Glutamatergic neuron (in vitro differentiated cells): ENCODE measurements at places on chromosomes 11 and 22. TPM values are rescaled to one million over a fixed set of nuclear protein-coding genes. Genes with fewer than 3 reads are reported as not detected.

Gene OR52E1
- not detected for total RNA-seq

Gene MMP8
- total RNA-seq = not detected

Gene OR8A1
- total RNA-seq = not detected

DNA sequence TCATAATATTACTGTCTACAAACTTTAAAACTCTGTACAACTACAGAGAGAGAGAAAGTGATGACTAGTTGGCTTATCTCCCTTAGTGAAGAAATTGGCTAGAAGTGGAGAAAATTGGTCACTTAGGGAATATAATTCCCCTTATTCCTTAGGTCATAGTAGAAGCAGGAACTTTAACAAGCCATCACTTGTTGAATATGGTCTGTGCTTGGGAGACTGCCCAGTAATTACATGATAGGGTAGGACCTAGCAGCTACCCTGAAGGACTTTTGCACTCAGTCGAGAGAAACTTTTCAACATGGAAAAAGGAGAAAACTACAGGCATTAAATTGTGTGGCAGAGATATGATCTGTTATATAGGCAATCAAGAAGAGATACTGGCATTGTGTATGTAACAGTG is 576.5 kb upstream of the CCDC90B start:
- no peak overlapping the region for H3K27ac ChIP-seq
- H3K36me3 ChIP-seq = peaks cover 10% of the 10 kb centered on the region
- no peaks in the 10 kb centered on the region for H3K27me3 ChIP-seq
- H3K4me3 ChIP-seq = no peak overlapping the region

- H3K27me3 ChIP-seq = no peaks in the 10 kb centered on the region
- H3K4me1 ChIP-seq = no peaks in the 10 kb centered on the region
- H3K27ac ChIP-seq = no peak overlapping the region
- H3K4me3 ChIP-seq = no peak overlapping the region
Observed at GRCh38 chr11:101010899-101011298, 118.7 kb downstream of the PGR start.

- H3K36me3 ChIP-seq = no peaks in the 10 kb centered on the region
- no peaks in the 10 kb centered on the region for H3K4me1 ChIP-seq
- H3K27me3 ChIP-seq = no peaks in the 10 kb centered on the region
- no peak overlapping the region for H3K4me3 ChIP-seq
- no peak for DNase-seq
- no peak overlapping the region for H3K27ac ChIP-seq
Observed at GRCh38 chr11:73047773-73048371, 94.2 kb downstream of the FCHSD2 start.

DNA sequence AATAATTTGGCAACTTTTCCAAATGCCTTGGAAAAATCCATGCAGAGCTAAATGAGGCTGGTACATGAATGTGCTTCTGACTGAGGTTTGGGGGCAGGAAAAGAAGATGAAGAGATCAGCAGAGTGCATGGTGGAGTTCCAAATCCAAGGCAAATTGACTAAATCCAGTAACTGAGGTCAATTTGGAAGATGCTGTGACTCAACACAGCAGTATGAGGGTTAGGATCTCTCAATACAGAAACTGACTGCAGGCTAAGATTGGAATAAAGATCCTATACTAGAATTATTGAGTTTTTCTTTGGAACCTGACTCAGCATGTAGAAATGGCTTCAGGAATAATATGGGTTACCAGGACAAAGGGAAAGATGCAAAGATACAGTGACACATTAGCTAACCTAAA is 99.3 kb upstream of the FAT3 start:
- no peak overlapping the region for H3K4me3 ChIP-seq
- H3K4me1 ChIP-seq = peaks cover 7% of the 10 kb centered on the region
- H3K27ac ChIP-seq = no peak overlapping the region

GRCh38 chr11:120029321-120029720 is 108.6 kb downstream of the TRIM29 start:
- peaks cover 6% of the 10 kb centered on the region for H3K36me3 ChIP-seq
- no peak overlapping the region for H3K27ac ChIP-seq
- H3K4me3 ChIP-seq = no peak overlapping the region
- H3K4me1 ChIP-seq = no peaks in the 10 kb centered on the region

DNA sequence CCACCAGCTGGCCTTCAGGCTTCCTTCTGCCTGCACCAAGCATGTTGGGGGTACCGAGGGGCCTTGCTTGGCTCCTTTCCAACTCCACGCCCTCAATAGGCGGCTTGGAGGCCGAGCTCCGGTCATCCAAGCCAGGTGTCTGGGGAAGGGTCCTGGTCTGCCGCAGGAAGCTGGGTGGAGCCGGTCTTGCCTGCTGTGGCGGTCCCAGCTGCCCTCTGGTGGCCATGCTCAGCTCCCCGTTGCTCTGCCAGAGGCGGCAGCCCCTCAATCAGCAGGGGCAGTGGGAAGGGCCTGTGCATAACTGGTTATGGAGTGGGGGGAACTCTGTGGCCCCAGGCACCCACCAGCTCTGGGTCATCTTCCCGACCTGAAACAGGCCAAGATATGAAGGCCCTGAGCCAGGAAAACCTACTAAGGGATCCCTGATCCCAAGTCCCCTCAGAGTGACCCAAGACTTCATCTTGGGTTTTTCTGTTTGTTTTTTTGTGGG is 3.2 kb downstream of the ARVCF start:
- H3K4me1 ChIP-seq = peaks cover 16% of the 10 kb centered on the region
- H3K27me3 ChIP-seq = peaks cover 4% of the 10 kb centered on the region
- no peaks in the 10 kb centered on the region for H3K36me3 ChIP-seq
- H3K4me3 ChIP-seq = no peak overlapping the region
- no peak overlapping the region for H3K27ac ChIP-seq

GRCh38 chr11:116742104-116742503 is 30.7 kb downstream of the BUD13 start:
- DNase-seq = no peak
- no peaks in the 10 kb centered on the region for H3K27me3 ChIP-seq
- no peak overlapping the region for H3K27ac ChIP-seq
- H3K36me3 ChIP-seq = peaks cover 5% of the 10 kb centered on the region
- H3K4me3 ChIP-seq = no peak overlapping the region
- no peaks in the 10 kb centered on the region for H3K4me1 ChIP-seq

DNA sequence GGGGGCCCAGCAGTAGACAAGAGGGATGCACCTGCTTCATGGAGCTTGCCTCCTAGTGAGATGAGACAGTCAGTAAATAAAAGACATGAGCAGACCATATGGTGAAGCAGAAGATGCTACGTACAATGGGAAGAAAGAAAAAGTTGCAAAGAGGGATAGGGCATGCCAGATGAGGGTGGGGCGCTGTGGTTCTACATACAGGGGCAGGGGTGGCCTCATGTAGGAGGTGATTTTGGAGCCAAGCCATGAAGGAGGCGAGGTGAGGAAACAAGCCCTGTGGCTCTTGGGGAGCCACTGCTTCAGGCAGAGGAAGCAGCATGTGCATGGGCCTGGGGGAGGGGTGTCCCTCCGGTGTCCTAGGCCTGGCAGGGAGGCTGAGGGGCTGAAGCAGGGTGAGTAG is 15.2 kb downstream of the NAT10 start:
- H3K36me3 ChIP-seq = no peaks in the 10 kb centered on the region
- no peak for DNase-seq
- peak overlapping the region; percentile 65 for H3K4me3 ChIP-seq

DNA sequence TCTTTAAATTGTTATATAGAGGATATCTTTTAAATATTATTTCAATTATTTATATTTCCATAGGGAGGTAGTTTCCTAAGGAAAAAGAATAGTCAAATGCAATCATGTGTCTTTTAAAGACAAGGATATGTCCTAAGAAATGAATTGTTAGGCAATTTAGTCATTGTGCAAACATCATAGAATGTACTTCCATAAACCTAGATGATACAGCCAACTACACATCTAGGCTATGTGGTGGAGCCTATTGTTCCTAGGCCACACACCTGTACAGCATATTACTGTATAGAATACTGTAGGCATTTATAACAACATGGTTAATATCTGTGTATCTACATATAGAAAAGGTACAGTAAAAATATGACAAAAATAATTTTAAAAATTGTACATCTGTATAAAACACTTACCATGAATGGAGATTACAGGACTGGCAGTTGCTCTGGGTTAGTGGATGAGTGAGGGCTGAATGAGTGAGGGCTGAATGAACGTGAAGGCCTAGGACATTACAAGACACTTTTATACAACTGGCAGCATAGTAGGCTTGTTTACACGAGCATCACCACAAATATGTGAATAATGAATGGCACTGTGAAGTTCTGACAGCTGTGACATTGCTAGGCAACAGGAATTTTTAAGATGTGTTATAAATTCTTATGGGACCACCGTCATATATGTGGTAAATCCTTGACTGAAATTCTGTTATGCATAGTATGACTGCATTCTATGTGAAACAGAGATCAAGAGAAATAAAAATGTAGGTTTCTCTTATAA is 1879.0 kb upstream of the RAG2 start:
- H3K36me3 ChIP-seq = no peaks in the 10 kb centered on the region
- no peak overlapping the region for H3K4me3 ChIP-seq
- no peaks in the 10 kb centered on the region for H3K4me1 ChIP-seq
- H3K27ac ChIP-seq = no peak overlapping the region
- DNase-seq = no peak
- no peaks in the 10 kb centered on the region for H3K27me3 ChIP-seq

DNA sequence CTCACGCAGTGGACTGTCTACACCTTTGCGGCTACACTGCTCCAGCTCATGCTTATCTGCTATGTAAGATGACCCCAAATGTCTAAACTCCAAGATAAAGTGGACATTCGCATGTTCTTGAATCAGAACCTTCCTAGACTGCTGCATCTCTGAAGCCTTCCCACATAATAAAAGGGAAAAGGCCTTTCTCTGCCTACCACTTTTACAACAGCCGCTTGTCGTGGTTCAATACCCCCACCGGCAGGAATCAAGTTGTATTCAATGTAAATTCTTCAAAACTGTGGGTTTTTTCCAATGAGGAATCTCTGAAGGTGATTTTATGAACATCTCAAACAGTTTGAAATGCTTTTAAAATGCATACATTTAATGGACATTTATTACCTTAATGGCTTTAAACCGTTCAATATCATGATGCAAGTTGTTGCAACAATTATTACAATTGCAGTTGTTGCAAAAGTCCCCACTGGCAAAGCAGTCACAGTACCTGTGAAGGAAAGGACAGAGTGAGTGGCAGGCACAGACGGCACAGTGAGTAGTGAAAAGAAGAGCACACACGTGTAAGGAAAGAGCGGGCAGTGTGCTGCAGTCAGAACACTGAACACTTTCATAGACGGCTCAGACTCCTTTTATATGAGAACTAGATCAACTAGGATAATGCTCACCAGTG is 31.2 kb downstream of the GAL start:
- H3K36me3 ChIP-seq = peaks cover 29% of the 10 kb centered on the region
- no peak overlapping the region for H3K27ac ChIP-seq
- H3K27me3 ChIP-seq = no peaks in the 10 kb centered on the region
- no peak for DNase-seq
- no peaks in the 10 kb centered on the region for H3K4me1 ChIP-seq

DNA sequence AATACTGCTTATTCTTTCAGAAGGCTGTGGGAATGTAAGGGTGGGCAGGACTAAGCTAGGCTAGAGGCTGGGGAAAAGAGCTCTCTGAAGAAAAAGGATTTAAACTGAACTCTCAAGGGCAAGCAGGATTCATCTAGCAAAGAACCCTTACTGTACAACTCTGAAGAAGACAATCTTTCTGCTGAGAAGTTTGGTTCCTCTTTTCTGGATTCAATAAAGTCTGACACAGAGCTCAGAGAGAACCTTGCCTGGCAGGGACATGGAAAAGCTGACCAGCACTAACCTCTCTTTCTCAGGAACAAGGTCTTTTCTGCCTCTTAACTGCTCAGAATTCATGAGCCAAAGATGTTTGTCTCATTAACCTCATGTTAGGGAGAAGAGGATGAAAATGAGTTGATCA is 388.4 kb upstream of the DDI1 start:
- H3K4me1 ChIP-seq = no peaks in the 10 kb centered on the region
- H3K36me3 ChIP-seq = peaks cover 8% of the 10 kb centered on the region
- DNase-seq = no peak
- no peak overlapping the region for H3K27ac ChIP-seq
- H3K27me3 ChIP-seq = peaks cover 3% of the 10 kb centered on the region
- H3K4me3 ChIP-seq = no peak overlapping the region

DNA sequence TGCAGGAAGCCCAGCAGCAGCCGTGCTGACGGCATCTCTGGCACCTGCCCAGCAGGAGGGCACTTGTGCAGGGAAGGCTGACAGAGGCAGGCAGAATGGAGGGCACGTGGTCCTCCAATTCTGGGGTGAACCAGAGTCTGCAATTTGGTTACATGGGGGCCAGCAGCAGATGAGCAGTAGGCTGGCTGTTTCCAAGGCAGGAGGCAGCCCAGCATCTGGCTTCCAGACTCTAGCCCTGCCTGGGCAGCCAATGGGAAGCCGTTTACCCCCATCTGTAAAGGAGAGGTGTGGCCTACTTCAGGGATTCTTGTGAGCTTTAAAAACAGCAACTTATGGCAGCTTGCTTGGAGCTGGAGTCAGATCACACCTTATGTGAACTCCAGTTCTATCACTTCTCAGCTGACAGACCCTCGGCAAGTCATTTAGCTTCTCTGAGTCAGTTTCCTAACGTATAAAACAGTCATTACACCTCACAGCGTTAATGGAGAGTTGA is 27.9 kb upstream of the RASL10A start:
- no peak for DNase-seq
- H3K4me3 ChIP-seq = no peak overlapping the region
- peaks cover 8% of the 10 kb centered on the region for H3K27me3 ChIP-seq

DNA sequence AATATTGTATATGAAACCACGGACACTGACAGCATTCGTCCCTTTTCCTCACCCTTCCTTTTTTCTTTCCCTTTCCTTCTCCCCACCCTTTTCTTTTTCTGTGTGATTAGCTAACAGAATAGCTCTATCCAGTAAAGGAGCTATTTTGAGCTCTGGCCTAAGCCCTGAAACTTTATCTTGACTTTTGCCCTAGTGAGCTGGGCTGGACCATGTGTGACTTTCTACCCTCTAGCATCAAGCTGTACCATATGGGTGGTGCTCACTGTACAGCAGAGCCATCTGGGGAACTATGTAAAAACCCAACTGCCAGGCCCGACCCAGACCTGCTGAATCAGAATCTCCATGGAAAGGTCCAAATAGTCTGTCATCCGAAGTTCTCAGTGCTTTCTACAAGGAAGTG is 21.9 kb upstream of the PANX1 start:
- no peak overlapping the region for H3K4me3 ChIP-seq
- H3K27ac ChIP-seq = no peak overlapping the region
- H3K36me3 ChIP-seq = peaks cover 4% of the 10 kb centered on the region
- no peak for DNase-seq
- peaks cover 10% of the 10 kb centered on the region for H3K4me1 ChIP-seq

DNA sequence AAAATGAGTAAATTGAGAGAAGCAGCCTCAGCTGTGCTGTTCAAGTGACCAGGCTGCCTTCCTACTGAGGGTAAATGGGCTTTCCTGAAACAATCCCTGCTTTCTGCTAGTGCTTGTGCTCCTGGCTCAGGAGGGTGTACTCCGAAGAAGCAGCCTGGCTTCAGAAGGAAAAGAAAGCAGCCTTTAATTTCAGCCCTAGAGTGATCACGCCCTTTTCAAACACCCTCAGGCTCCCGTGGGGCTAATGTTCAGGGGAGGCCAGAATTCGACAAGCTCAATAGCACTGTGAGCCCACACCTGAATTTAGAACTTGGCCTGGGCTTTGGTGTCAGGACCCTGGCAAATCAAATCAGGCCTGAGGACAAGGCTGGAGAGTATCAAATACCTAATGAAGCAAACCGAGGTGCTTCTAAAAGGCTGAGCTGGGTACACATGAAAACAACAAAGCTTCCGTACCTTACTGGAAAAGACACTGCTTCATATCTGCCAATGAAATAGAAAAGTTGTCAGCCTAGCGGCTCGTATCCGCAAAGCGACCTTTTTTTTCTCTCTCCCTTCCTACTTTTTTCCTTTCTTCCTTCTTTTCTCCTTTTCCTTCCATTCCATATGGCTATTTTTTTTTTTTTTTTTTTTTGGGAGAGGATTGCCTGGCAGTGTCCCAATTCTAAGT is 387.8 kb downstream of the SOX6 start:
- H3K27ac ChIP-seq = no peak overlapping the region
- no peak overlapping the region for H3K4me3 ChIP-seq
- H3K4me1 ChIP-seq = no peaks in the 10 kb centered on the region
- no peak for DNase-seq
- peaks cover 1% of the 10 kb centered on the region for H3K27me3 ChIP-seq
